ENCODE measurements at places on chromosomes 1 and 21.

DNA sequence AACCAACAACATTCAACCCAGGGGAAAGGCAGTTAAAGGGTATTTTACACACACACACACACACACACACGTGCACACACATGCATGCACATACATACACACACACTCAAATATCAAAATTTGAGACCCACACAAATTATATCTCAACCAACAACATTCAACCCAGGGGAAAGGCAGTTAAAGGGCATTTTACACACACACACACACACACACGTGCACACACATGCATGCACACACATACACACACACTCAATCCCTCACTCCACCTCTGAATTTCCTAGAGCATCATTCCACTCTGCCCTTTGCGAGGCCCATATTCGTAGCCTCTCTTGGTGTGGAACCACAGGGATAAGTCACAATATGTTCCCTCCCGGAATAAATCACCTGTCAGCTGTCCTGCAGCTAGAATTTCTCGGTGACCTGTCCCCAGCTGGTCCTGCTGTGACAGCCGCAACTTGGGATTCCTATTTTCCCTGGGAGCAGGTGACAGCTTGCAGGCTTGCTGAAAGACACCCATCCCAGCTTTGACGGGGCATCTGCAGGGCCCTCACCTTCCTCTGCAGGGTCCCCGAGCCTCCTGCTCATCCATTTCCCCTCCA lies 122.7 kb downstream of the PSMG1 start:
- no peak for DNase-seq

- DNase-seq, result peak; percentile 60
These were observed 106.1 kb upstream of the ARHGEF16 start for GRCh38 chr1:3348196-3348865.

GRCh38 chr1:179728271-179728670 lies 14.8 kb upstream of the FAM163A start:
- DNase-seq, result no peak

DNA sequence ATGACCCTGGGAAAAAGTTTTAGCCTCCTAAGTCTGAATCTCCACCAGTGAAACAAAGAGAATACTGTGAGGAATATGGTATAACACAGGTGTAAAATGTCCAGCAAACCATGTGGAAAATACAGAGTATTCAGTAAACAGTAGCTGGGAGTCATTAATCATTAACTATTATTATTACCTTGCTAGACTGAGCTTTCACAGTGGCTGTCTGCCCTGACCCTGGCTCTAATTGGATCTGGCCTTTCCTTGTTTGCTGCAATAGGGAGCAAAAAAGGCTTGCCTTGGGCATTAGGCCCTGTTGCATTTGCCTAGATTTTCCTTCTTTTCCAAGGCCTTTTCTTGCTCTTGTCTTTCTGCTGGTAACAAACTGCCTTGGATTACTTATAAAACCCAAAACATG lies 179.1 kb upstream of the BEND5 start:
- DNase-seq, result no peak

- DNase-seq, result no peak
These were observed 19.3 kb upstream of the ZNF326 start for GRCh38 chr1:89975540-89976125.

DNA sequence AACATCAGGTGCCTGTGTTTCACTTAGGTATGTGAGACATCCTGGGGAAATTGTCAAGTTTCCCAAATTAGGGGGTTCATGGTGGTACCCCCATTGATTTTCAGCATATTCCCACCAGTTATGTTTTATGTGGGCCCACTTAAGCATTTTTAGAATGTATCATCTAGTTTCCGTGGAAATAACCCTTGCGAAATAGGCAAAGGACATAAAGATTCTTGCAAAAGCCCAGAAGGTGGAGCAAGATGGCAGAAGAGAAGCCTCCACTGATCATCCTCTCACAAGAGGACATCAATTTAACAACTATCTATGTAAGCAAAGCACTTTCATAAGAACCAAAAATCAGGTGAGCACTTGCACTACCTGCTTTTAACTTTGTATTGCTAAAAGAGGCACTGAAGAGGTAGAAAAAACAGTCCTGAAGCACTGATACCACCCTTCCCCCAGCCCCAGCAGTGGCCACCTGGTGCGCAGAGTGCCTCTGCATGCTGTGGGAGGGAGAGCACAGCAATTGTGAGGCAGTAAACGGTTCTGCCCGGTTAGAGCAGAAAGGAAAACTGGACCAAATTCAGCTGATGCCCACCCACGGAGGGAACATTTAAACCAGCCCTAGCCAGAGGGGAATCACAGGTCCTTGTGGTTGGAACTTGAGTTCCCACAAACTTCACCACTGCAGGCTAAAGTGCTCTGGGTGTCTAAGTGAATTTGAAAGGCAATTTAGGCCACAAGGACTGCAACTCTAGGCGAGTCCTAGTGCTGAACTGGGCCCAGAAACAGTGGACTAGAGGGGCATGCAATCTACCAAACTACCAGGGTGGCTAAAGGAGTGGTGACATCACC lies 23.2 kb downstream of the MCOLN2 start:
- no peak for DNase-seq

GRCh38 chr21:46399129-46399528 lies 59.6 kb upstream of the DIP2A start:
- DNase-seq, result no peak

DNA sequence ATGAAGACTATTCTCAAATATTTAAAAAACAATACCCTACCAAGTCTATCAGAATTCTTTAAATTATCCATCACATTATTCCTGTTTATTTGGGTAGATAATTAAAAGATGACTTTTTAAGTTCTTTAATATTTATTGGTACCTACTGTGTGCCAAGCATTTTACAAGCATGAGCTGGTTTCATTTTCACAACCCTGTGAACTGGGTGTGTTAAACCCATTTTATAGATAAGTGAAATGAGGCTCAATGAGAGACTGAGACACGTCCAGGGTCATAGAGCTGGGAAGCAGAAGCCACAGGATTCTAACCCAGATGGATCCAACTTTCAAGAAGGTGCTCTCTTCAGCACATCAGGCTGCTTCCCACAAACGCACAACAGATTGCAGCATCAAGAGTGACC lies 12.3 kb downstream of the LRRN2 start:
- DNase-seq, result no peak

- DNase-seq, result no peak
These were observed 102.4 kb downstream of the PTGER3 start for GRCh38 chr1:70945251-70945650.

DNA sequence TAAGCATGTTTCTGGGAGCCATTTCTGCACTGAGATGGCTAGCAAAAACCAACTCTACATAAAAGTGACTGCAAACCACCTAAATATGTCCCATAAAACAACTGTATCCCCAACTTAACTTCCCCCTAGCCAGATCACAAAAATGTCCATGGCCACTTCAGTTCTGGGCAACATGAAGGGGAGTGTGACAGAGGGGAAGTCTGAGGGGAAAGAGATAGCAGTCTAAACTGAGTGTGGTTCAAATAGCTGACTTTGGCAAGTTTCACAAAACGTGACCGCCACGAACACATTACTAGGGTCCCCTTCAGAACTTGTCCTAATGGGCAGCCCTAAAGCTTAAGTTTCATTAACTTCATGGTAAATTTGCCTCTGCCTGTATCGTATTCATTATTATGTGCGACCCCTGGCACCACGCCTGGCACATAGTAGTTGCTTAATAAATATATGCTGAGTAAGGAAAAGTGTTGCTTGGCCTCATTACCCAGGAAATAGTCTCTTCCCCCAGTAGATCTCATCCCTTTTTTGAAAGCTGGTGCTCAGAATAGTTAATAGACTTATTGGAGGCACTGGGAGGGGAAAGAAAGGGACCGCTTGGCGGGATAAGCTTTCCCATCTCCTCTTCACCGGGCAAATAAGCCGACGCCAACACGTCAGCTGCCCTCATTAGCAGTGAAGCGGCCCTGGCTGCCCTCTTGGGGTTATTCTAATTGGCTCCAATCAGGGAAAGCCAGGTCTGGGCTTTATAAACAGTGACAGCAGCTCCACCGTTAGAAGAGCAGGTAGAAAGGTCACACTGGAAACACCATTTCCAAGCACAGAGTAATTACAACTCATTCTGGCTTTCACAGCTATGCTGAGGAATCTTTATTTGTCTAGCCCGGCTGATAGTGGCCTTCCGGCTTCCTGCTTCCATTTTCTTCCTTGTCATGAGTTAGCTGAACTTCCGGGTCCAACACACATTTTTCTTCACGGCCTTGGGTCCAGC lies 122.1 kb downstream of the LRIG2 start:
- DNase-seq, result no peak

DNA sequence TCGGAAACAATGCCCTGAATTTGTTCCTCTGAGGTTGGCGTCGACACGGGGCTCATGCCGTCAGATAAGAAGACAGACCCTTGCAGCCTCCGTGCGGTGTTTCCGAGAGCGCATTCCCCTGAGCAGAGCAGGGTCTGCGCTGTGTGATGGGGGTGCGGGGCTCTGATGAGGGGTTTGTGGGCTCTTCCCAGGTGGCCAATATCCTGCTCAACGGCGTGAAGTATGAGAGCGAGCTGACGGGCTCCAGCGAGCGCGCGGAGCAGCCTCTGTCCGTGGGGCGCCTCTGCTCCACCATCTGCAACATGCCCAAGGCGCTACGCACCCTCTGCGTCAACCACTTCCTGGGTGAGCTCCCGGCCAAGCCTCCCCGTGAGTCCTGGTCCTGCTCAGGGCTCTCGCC lies 17.3 kb downstream of the SLC45A1 start:
- no peak for DNase-seq

- peak; percentile 50 for DNase-seq
These were observed 105.0 kb downstream of the FNBP1L start for GRCh38 chr1:93552741-93553455.

DNA sequence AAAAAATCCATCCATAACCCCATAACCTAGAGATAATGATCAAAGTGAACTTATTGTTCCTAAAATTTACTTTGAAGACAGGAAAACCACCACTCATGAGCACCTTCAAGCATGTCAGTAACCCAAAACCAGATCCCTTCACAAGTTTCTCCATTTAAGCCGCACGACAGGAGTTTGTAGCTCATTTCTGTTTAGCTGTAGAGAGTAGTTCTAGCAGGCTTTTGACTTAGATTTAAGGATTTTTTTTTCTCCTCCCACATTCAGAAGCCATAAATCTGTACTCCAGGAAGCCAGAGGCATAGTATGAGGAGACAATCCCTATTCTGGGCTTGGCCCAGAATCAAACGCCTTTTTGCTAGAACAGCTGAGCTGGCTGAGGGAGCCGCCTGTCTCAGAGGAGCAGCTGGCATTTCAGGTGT lies 25.6 kb downstream of the TOMM20 start:
- DNase-seq, result no peak

DNA sequence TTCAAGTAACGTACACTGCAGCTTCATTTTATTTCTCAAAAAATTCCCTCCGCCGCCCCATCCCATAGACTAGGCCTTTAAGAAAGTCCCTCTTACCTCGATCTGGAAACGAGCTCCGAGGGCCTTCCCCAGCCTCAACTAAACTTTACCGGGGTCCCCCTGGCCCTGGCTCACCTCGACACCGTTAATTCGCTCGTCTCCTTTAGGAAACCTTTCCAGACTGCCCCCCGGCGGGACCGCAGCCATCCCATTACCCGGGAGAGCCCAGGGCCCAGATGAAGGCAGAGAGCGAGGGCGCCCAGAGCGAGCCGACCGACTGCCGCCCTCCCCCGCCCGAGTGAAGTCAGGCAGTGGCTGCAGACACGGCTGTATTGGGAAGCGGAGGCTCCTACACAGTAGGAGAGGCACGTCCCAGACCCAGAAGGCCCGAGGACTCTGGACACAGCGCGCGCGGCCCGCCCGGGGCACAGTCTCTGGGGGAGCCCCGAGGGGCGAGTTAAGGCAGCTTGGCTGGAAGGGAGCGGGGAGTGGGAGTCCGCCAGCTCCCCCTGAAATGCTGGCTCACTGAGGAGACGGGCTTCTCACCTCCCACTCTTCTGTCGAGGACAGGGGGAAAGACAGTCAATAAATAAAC lies 14.6 kb downstream of the SEMA6C start:
- no peak for DNase-seq

DNA sequence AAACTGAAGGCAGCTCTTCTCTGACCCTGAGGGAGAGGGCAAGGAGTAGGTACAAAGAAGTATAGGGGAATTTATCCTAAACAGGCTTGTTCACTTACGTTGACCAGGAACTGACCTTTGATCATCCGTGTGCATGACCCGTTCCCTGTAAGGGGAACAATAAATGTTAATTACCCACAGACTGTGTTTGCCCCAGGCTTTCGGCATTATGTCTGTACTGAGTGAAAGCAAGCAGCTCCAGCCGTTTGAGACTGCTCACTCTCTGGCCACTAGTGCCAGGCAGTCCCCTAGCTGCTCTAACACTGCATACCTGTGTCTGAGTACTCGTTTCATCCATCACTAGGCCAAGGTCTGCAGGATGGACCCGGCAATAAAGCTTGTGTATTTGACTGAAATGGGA lies 1365.3 kb downstream of the NCAM2 start:
- no peak for DNase-seq

DNA sequence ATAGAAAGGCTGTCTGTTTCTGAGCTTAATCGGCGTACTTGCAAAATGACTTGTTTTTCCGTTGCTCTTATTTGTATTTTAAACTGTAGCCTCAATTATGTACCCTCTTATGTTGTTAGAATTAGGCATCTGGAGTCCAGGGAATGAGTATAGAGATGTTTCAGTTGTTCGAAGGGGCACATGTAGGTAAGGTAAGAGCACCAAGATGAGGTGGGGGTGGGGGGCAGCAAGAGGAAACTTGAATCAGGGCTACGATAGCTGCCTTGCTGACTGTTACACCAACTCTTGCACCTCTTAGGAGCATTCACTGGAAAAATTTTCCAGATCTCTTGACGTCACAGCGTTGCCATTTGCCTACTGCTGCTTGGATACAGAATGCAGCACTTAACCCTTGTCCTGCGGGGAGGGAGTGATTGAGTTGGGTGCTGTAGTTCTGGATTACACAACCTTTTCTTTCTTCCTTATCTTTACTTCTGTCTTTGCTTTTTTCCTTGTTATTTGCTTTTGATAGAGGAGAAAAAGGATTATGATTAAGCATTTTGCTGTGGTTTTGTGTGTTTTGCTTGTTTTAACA lies 3.2 kb downstream of the ATP1B1 start:
- peak; percentile 24 for DNase-seq

DNA sequence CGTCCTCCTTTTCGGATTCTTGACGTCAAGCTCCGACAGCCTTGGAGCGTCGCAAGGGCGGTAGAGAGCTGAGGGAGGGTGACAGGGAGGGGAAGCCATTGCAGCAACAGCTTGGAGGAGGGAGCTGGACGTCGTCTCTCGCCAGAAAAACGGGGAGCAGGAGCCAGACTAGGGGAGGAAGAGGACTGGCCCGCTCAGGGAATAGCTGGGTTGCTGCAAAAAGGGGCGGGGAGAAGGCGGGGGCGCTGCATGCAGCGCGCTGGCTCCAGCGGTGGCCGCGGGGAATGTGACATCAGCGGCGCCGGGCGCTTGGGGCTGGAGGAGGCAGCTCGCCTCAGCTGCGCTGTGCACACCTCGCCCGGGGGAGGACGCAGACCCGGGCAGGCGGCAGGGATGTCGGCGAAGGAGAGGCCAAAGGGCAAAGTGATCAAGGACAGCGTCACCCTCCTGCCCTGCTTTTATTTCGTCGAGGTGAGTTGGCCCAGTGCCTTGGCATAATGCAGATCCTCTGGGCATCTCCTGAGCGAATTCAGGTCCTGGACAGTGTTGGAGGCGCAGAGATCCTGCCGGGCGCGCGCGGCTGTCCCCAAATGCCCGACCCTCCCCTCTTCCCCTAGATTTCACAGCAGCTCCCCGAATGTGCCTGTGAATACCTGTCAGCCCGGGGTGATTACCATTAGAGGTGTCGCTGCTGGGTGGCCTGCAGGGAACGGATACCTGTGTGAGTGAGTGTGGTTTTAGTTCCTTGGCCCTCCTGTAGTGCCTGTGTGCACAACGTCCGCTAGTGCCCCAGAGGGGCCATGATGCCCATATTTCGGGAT lies at the start of gene PLPPR4:
Gene PLPPR4 (plus strand): TSS at position 292 of the 821 bp plus-strand sequence. CDS start 102 bp downstream, at position 394.
- peak; percentile 39 for DNase-seq
